Cardiac muscle cell (in vitro differentiated cells and primary cell): ENCODE measurements at places on chromosomes 12 and 14. TPM values are rescaled to one million over a fixed set of nuclear protein-coding genes. Genes with fewer than 3 reads are reported as not detected.

GRCh38 chr12:42686514-42687172, 97.1 kb upstream of the PRICKLE1 start:
- DNase-seq, result no peak

Gene NGB
- total RNA-seq, result 0.09 TPM in 1 of 2 replicates, not detected in the other

GRCh38 chr14:51681411-51681810, 29.7 kb downstream of the FRMD6 start:
- DNase-seq, result no peak

Gene PIWIL1
- total RNA-seq, result not detected in 2 replicates

DNA sequence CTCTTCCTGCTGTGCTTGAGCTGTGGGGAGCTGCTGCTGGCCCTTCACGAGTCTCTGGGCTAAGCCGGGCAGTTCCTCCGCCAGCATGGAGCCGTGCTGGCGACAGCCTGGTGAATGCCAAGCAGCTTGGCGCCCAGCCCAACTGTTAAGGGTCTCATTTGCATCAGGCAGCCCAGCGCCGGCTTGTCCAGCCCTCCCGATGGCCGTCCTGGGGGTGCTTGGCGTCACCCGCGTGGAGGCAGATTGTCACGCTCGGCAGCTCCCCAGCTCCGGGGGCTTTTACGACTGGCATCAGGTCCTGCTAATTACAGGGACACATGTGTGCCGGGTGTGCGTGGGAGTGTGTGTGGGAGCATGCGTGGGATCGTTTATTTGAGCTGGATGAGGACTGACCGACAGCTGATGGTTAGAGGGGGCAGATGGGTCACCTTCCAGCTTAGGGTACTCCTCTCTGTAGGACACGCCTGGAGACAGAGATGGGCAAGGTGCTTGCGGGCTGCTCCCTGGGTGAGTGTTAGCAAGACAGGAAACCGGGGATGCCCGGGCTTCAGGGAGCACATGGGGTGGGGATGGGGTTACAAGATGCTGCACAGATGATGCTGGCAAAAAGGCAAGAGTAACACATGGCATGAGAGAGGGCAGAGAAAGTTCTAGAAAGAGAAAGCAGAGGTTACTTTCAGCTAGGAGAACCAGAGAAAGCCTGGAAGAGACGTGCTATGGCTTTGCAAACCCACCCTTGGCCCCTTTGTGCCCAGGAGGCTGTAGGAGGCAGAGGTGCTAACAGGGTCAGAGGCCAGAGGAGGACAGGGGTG, 64.1 kb downstream of the KIF26A start:
- no peak for DNase-seq

DNA sequence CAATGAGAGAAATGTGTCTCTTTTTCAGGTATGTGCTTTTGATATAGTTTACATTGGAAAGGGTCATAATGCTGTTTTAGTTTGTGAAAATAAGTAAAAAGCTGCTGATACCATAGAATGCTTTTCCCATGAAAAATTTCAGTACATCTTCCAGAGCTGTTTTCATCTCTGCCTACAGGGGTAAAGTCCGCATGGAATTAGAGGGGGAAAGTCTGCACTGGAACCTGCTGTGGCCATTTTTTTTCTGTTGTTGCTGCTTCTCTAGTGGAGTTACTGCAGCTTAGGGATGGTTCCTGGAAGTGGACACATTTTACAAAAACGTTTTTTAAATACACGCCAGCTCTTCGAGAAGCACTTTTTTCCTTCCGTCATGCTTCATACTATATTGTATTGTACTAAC, 81.3 kb downstream of the VEZT start:
- no peak for DNase-seq

Gene LHX5
- not detected in 2 replicates for total RNA-seq

Gene RD3L
- total RNA-seq, result 0.18 and 0.35 TPM in 2 replicates

Gene GPR68
- total RNA-seq, result 0.35 and 0.42 TPM in 2 replicates

DNA sequence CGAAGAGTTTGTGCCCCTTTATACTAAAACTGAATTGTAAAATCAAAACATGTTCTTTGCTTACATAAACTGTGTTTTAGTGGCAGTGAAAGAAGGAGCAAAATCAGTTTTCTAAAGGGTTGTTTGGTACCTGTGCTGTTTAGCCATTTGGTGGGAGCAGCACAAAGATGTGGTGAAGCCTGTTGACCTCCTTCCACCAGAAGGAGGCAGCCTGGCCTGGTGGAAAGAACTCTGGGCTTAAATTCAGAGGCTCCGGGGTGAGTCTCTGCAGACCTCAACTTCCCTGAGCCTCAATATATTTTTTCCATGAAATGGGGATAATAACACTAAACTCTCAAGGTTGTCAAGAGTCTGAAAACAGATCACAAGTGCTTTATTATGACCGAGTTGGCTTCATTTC, 502.5 kb downstream of the VRK1 start:
- no peak for DNase-seq

DNA sequence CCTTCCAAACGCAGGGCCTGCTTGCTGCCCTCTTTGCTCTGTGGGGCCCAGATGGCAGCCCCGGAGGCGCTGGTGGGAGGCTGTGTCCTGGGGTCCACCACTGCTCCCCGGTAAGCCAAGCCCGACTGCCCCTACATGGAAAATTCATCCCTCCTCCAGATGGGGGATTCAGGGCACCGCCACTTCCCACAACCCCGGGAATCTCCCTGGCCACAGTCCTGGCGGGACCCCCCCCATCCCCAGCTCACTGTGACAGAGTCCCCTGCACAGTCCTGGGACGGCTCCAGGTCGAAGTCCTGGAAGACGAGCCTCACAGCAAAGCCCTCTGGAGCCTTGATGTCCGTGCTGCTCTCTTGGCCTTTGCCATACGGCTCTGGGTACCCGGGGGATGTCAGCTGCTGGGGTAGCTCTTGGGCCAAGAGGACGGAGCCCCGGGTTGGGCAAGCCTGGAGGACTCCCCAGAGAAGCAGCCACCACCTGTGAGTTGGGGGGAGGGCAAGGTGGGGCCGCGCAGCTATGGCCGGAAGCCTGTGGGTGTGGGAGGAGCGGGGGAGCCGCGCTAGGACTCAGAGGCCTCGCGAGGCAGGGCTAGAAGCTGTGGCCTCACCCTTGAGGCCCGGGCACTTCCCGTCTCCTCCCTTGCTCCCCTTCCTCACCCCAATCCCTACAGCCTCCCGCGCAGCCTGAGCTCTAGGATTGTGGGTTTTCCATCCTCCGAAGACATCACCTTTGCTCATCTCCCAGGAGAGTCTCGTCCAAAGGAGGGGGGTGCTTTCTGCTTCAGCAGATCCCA, 815 bp downstream of the C1RL start:
- peak; percentile 87 for DNase-seq

Gene OR10G2
- total RNA-seq, result not detected in 2 replicates

GRCh38 chr12:45232756-45233372, 17.0 kb downstream of the ANO6 start:
- DNase-seq, result no peak

DNA sequence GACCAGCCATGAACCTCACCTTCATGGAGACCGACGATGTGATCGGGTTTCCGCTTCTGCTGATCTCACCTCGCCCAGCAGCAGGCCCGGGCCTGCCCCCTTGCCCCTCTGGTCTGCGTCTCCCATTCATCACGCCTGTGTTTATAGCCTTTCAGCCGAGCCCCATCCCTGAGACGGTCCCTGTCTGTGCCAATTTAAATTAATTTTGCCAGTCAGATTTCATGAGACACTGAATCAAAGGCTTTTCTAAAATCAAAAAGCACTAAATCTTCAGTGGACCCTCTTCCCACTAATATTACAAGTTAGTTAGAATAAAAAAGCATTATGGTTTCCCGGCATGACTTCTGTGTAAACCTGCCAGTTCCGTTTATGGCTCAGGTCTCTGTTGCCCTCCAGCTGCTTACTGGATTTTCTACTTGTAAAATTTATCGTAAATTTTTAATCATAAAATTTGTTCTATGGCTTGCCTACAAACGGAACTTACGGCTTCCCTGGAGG, 155.9 kb downstream of the ESRRB start:
- DNase-seq, result no peak

Gene WNT5B
- 152 and 206 TPM in 2 replicates for total RNA-seq

- DNase-seq, result no peak
Observed at GRCh38 chr14:27366596-27366995, 768.8 kb upstream of the NOVA1 start.

Gene MAP3K9
- 7.4 and 10.9 TPM in 2 replicates for total RNA-seq

Gene CLEC9A
- total RNA-seq, result not detected in 2 replicates

DNA sequence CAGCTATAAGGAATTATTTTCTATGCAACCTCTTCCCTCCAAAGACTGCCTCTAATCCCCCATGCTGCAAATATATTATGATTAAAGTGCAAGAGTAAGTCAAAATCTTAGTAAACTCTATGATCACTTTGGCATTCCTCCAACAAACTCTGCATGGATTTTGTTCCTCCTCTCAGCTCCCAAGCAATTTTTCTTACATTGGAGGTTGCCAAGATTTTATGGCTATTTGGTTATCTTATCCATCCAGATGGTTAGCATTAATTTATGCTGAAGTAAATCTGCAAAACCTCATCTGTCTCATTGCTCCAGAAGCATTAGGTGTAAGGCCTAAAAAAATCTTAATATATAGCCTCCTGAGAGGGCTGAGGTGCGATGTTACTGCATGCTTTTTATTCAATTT, 228.1 kb downstream of the CHST11 start:
- no peak for DNase-seq

GRCh38 chr14:72243309-72244293, 311.4 kb downstream of the RGS6 start:
- no peak for DNase-seq

Gene LAG3
- 0.15 TPM in 1 of 2 replicates, not detected in the other for total RNA-seq

Gene MEG3
- total RNA-seq, result not detected in 2 replicates

- no peak for DNase-seq
Observed at GRCh38 chr12:50620978-50621360, 116.2 kb downstream of the DIP2B start.

DNA sequence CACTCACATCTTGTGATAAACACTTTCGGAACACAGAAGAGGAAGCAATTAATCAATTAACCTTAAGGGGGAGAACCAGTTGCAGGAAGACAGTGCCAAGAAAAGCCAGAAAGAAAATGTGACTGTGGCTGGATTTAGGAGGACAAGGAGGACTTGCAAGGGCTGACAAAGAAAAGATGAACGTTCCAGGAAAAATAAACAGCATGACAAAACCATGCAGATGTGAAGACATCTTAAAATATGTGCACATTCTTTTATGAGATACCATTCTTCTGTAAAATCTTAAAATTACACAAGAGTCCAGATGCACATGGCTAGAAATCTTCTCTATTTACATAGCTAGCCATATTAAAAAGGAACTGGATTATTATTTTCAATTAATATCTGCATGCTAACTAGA, 33.4 kb downstream of the KITLG start:
- no peak for DNase-seq

Gene C12orf54
- not detected in 2 replicates for total RNA-seq

- DNase-seq, result no peak
Observed at GRCh38 chr12:124673801-124674617, 106.6 kb upstream of the NCOR2 start.

DNA sequence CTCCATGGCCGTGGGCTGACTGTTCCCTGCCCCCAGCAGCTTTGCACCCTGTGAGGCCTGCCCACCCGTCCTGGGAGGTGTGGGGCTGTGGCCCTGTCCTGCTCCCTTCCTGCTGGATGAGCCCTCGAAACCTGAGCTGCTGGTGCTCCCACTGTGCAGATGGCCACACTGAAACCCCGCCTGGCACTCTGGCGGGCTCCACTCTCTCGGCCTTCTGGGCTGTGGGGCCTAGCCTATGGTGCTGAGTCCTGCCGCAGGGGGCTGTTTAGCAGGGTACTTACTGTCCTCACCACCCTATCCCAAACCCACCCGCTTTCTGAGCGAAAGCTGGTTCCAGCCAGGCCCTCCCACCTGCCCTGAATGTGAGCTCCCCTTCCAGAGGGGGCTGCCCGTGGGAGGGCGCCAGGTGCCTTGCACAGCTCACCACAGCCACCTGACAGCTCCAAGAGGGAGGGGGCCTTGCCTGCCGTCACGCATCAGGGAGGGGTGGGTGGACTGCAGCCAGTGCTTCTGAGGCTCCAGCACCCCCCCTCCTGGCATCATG, 7.3 kb downstream of the SLC25A47 start:
- no peak for DNase-seq

- no peak for DNase-seq
Observed at GRCh38 chr12:128867466-128867865, 14.2 kb downstream of the GLT1D1 start.

DNA sequence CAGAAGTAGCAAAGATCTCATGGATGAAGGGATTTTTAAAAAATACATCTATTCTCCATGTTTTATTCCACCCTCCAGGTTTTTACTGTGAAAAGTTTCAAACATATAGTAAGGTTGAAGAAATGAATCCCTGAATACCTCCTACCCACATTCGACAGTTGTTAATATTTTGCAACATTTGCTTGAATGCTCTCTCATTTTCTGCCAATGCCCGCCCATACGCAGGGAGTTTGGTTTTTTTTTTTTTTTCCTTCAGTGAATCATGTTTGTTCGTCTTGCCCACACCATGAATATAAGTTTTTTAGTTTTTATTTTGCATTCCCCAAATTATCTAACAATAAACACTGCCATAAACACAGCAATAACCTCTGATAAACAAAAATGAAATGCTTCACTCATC, 82.9 kb downstream of the MAP1LC3B2 start:
- DNase-seq, result no peak

Gene FBXW8
- total RNA-seq, result 22.1 and 25.7 TPM in 2 replicates

DNA sequence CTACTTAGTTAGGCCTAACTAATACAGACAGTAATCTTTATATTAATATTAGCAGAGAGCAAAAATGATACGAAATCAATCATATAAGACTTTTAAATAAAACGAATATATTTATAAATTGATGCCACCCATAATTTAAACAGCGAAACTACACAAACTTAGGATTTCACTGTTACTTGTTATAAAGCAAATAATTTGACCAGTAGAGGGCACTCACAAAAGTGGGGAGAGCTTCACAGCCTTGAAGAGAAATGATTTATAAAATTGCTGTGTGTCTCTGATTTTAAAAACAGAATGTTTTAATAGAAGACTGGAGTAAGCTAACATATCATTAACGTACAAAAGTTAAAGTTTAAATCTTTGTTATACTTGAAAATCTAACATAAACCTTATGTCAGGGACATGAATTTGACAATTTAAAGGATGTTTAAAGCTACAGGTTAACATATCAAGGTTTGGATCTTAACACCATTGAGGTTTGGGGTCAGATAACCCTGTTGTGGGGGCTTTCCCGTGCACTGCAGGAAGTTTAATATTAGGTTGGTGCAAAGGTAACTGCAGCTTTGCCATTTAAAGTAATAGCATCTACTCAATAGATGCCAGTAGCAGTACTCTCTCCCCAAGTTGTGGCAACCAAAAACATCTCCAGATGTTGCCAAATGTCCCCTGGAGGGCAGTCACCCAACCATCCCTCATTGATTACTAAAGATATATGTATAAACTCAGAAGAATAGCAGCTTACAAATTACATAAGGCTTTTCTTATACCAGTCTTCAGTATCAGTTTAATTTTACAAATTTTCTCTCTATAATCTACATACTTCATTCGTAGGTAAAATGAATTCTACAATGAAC, 9.3 kb downstream of the KRAS start:
- peak; percentile 51 for DNase-seq
